Astrocyte (in vitro differentiated cells and primary cell): ENCODE measurements at places on chromosomes 7 and 10. TPM values are rescaled to one million over a fixed set of nuclear protein-coding genes. Genes with fewer than 3 reads are reported as not detected.

- DNase-seq: peak; percentile 86
Observed at GRCh38 chr10:75612904-75613684, 181.7 kb downstream of the LRMDA start.

SPDYE8 gene
- not detected in 2 replicates for total RNA-seq

ZNF503 gene
- 11.1 and 11.9 TPM in 2 replicates for total RNA-seq

DNA sequence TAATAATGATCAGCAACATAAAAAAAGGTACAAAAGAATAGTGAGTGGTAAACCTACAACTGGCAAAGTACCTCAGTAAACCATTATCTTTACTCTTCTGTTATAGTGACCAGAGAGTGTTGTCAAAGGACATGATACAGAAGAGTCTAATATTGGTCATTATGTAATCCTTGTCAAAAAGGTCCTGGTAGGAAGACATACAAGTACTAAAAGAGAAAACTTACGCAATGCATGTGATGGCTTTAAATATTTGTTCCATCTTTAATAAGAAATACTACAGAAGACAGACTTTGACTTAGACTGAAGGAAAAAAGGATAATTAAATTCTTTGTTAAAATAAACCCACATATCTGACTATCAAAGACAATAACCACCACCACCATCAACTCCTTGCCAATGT, 6.5 kb downstream of the DOCK4 start:
- DNase-seq: no peak

DNA sequence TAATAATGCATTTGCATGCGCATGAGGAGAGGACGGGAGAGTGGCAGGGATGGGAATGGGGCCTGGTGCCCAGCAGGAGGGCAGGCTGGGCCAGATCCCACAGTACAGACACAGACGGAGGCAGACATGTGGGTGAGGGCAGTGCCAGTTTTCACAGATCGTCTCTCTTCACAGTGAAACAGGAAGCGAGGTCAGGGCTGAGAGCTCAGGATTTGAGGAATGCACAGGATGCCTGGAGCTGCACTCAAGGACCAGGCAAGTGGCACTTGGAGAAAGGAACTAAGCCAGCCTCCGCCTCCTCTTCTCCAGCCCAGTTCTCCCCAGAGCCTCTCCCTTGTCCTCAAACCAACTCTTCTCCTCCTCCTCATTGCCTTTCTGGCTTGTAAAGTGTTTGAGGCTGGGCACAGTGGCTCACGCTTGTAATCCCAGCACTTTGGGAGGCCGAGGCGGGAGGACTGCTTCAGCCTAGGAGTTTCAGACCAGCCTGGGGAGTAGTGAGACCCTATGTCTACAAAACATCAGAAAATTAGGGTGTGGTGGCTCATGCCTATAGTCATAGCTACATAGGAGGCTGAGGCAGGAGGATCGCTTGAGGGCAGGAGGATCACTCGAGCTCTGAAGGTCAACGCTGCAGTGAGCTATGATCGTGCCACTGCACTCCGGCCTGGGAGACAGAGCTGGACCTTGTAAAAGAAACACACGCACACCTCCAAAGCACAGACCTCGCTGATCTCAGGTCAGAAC, 115.2 kb downstream of the HIP1 start:
- DNase-seq: no peak

RARRES2 gene
- 19.4 and 21.7 TPM in 2 replicates for total RNA-seq

TRIM73 gene
- 6.1 and 6.9 TPM in 2 replicates for total RNA-seq

TBXAS1 gene
- 0.99 and 1.1 TPM in 2 replicates for total RNA-seq

ASZ1 gene
- total RNA-seq: not detected in 2 replicates

TRIM24 gene
- 60.3 and 62.3 TPM in 2 replicates for total RNA-seq

GRCh38 chr7:157488966-157489365, 152.2 kb downstream of the DNAJB6 start:
- DNase-seq: no peak

GRCh38 chr7:39084349-39084748, 106.6 kb downstream of the POU6F2 start:
- no peak for DNase-seq

GRCh38 chr7:45514944-45515343, 59.2 kb upstream of the ADCY1 start:
- DNase-seq: no peak

DNA sequence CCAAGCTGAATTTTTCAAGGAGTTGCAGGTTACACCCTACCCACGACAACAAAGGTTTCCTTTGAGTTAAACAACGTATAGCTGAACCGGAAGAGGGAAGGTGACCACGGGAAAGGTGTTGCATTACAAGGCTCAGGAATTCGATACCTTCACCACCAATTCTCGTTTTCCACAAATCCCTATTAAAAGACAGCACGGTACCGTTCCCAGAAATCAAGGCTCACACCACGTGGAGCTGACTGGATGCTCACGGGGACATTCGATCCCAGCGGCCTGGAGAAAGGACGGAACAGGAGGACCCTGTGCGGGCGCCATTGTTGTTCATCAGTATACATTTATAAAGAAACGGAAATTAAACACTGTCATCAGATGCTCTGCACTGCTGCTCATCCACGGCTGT, 56.4 kb downstream of the CTBP2 start:
- DNase-seq: no peak

DNA sequence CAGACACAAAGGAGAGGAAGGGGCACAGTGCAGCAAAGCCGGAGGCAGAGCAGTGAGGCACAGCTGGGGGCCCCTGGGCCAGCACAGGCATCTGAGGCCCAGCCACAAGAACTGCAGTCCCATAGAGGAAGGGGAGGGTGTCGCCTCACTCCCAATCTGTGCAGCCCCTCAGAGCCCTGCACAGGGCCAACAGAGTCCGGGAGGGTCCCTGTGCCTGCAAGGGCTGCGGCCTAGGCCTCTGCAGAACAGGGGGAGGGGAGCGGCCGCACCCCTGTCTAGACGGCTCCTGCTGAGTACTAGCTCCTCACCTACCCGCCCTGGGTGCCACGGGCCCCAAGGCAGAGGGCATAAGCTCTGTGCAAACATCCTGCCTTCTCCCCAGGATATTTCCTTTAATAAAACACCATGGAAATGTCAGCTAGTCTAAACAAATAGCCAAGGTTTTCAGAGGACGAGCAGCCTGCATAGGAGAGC, 32.4 kb upstream of the RET start:
- no peak for DNase-seq

DNA sequence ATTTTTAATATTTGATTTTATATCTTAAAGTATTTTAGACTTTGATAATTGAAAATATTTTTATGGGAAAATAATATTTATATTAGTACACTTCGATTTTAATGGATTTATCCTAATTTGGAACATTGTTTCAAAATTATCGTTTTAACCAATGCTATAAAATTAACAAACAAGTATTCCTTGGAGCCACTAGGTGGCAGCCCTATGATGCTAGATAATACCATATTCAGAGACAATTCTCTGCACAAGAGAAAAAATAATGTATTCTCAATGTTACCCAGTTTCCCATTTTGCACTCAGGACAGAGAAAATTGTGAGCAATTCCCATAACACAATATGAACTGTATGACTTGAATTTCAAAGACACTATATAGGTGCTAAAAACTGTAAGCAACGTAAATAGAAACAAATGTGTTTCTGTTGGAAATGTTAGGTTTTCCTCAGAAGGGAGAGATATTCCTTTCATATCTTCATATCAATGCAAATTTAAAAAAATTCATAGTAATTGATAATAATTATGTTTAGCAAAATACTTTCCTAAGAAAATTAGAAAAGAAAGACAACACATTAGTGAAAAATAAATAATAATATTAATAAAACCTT, 237.8 kb downstream of the SEMA3E start:
- peak; percentile 36 for DNase-seq

FAM241B gene
- total RNA-seq: 3.1 and 4.4 TPM in 2 replicates

POM121L12 gene
- not detected in 2 replicates for total RNA-seq

CRHR2 gene
- not detected in 2 replicates for total RNA-seq

GRCh38 chr10:44177610-44178009, 207.3 kb downstream of the CXCL12 start:
- DNase-seq: no peak

MINDY3 gene
- total RNA-seq: 28.4 and 29.6 TPM in 2 replicates

APBB1IP gene
- 0.23 TPM in 1 of 2 replicates, not detected in the other for total RNA-seq

DNA sequence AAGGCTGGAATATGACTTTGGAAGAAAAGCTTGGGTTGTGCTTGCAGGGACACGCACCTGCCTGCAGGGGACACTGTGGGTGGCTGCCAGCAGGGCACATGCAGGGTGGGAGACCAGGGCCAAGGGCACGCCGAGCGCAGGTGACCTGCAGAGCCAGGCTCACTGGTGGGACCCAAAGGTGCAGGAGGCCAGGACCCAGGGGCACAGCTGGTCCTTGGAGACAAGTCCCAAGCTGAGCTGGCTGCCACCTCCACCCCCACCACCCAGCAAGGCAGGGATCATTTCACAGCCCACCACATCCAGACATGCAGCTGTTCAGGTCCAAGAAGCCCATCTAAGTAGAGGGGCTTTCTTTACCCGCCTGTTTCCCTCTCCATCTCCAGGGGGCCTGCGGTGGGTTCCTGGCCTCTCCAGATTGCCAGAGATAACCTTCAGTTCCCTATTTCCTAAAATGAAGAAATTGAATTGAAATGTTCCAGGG, 13.8 kb upstream of the CLIP2 start:
- no peak for DNase-seq

- DNase-seq: no peak
Observed at GRCh38 chr7:15925608-15926007, 239.1 kb upstream of the MEOX2 start.

DNA sequence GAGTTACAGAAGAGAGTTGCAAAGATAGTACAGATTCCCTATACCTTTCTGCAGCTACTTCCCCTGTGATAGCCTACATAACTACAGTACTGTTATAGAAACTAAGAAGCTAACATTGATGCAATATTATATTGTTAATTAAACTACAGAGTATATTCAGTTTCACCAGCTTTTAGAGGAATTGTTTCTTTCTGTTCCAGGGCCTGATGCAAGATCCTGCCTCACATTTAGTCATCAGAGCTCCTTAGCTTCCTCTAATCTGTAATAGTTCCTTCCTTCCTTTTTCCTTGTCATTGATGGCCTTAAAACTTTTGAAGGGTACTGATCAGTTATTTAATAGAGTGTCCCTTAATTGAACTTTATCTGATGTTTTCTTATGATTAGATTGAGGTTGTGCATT, 56.8 kb downstream of the SDHAF3 start:
- DNase-seq: no peak

CPA2 gene
- not detected in 2 replicates for total RNA-seq

GIMAP5 gene
- total RNA-seq: 0.14 TPM in 1 of 2 replicates, not detected in the other

DNA sequence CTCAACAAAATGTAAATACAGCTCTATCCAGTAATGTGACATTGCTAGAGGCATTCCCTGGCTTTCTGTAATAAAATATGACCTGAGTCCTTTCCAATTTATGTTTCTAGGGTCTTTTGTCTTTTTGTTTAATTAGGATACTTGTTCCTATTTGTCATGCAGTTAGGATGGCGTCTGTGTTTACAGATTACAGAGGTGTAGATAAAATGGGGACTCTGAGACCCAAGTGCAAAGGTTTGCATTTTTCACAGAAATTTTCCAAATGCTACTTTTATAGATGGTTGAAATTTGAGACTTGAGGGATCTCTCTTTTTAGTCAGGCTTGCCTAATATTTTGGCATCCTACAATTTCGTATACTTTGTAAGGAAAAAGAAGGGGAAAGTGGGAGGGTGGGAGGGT, 332.4 kb downstream of the PTEN start:
- DNase-seq: no peak

DNA sequence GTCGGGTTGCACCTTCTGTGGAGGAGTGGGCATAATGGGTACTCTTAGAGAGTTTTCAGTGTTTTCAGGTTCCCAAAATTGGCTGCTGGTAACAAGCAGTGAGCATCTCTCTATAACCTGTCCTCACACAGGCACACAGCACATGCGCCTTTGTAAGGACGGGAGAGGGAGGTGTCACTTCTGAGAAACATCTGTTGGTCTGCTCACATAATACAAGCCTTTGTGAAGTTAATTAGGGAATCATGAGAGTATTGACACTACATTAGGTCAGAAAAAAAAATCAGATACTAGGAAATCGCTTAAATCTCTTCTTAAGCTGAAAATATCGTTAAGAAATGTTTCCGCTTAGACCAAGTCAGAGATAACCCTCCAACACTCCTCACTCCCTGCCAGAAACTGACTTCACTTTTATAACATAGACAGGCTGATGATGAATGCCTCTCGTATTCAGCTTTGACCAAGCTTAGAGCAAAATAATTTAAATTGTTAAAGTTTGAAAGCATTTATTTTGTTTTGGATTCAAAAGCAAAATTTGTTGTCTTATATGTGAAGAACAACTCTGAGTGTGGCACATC, 769.7 kb downstream of the TNS3 start:
- peak; percentile 31 for DNase-seq
